ENCODE measurements at places on chromosomes 16 and 17.

DNA sequence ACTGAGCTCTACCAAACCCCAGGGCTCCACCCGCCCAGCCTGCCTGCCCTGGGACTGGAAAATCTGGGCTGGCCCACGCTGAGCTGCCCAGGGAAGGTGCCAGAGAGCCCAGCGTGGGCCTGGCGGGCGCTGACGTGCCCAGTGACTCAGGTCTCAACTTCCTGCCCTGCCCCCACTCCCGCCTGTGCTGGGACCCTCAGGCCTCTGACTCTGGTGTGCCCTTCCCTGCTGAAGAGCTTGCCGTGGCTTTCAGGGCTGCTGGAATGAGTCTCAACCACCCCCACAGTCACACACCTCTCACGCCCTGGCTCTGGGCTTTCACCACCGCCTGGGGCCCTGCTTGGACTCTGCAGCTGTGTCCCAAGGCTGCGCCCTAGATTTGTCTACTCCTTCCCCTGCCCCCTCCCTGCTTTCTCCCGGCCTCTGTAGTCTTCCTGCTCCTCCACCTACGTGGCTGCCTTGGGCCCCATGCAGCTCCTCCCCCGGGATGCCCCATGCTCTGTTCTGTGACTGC is 10.4 kb downstream of the LLGL1 start:
- no peak for DNase-seq

DNA sequence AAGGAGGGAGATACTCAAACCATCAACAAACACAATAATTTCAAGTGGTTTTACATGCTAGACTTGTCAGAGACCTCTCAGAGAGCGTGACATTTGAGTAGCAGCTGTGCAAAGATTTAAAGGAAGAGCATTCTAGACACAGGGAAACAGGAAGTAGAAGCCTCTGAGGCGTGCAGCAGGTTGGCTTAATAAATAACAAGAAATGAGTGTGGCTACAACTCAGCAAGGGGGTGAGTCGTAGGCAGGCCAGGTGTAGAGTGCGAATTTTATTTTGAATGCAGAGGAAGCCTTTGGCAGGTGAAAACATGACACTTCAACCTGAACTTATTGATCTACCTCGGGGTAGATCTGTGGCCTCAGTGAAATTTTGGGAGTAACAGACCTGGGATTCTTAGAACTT is 73.2 kb upstream of the MRTFB start:
- DNase-seq = no peak

- DNase-seq = no peak
These were observed 342.4 kb downstream of the SEC14L1 start for GRCh38 chr17:77483128-77483598.

GRCh38 chr17:35390156-35390555 is 16.7 kb upstream of the SLFN11 start:
- no peak for DNase-seq

DNA sequence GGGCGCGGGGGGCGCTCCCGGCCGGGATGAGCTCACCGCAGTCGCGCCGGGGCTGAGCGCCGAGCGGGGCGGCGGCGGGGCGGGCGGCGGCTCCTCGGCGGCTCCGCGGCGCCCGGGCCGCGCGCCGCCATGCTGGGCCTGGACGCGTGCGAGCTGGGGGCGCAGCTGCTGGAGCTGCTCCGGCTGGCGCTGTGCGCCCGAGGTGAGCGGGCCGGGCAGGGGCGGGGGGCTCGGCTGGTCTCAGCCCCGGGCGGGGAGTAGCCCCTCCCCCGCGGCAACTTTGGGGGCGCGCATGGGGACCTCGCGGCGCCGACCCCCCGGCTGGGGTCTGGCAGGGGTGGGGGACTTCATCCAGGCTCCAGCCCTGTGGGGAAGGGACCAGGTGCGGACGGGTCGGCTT is at the start of gene ARHGDIG:
TSS of gene ARHGDIG (plus strand) at position 40 of the 400 bp plus-strand sequence. CDS start at position 130, 90 bp downstream.
- no peak for DNase-seq

GRCh38 chr17:81707725-81708646 is 4.1 kb upstream of the SLC25A10 start:
- DNase-seq = no peak

DNA sequence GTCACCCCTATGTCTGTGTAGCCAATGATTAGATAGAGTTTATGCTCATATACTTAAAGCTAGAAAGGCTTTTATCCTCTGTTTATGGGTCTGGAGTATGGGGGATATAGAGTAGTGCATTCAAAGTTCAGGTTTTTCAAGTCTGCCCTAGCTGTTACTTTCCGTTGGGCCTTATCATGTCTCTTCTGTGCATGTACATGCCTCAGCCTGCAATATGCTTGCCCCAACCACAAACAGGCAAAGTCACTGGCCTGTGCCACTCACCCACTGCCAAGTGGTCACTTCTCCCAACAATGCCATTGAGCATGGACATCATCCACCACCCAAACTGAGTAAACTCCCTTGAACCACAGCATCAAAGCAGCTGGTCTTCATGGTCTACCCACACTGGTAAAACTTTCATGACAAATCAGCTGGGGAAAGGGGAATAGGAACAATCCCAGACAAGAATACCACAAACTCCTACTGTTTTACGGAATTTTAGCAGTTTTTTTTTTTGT is 70.3 kb upstream of the C17orf78 start:
- no peak for DNase-seq

DNA sequence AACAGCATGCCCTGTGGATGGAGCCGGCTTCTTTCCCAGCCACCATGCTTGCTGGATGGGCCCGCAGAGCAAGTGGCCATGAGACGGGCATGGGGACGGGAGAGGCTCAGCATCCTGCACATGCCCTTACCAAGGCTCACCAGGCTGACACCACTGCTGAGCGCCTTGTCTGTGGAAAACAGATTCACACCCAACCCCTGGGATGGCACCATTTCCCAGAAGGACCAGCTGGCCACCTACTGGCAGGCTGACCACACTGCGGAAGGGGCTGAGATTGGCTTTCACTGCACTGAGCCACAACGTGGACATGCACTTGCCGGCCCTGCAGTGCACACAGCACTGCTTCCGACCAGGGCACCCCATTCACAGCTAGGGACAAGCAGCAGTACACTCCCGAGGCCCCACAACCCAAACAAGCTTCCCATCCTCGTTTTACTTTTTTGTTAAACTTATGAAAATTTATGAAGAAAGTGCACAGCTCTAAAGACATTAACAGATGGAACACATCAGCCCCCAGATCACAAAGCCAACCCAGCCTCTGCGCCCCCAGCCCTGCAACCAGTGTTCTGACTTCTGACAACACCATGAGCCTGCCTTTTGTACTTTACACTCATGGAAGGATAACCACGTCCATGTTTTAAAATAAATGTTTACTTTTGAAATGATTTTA is 13.9 kb upstream of the KRTAP17-1 start:
- DNase-seq = peak; percentile 78

- DNase-seq = no peak
These were observed 2.8 kb downstream of the ST6GALNAC1 start for GRCh38 chr17:76640550-76641380.

GRCh38 chr17:79983456-79983855 is 52.2 kb downstream of the TBC1D16 start:
- DNase-seq = no peak

- no peak for DNase-seq
These were observed 28.7 kb downstream of the CACNA1G start for GRCh38 chr17:50589095-50589705.

GRCh38 chr17:20991276-20992037 is 51.4 kb downstream of the USP22 start:
- no peak for DNase-seq

DNA sequence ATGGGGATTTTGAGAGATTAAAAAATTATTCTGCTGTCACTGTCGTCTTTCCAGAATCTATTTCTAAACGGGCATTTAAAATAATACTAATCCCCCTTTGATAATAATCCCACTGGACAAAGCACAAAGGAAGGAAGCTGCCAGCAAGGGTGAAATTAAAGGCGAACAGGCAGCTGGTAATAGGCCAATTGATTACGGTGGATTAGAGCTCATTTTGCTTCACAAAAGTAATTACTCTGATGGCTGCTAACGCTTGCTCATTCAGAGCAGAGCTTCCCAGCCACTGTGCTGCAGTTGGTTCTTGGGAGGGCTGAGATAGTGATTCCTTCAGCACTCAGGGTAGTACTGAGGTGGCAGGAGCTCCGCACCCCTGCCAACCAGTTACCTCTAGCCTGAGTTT is 205.7 kb downstream of the SNX29 start:
- DNase-seq = no peak

All from hepatic stellate cell (primary cell).